ENCODE measurements at places on chromosomes 3 and 15. TPM values are rescaled to one million over a fixed set of nuclear protein-coding genes. Genes with fewer than 3 reads are reported as not detected.

DNA sequence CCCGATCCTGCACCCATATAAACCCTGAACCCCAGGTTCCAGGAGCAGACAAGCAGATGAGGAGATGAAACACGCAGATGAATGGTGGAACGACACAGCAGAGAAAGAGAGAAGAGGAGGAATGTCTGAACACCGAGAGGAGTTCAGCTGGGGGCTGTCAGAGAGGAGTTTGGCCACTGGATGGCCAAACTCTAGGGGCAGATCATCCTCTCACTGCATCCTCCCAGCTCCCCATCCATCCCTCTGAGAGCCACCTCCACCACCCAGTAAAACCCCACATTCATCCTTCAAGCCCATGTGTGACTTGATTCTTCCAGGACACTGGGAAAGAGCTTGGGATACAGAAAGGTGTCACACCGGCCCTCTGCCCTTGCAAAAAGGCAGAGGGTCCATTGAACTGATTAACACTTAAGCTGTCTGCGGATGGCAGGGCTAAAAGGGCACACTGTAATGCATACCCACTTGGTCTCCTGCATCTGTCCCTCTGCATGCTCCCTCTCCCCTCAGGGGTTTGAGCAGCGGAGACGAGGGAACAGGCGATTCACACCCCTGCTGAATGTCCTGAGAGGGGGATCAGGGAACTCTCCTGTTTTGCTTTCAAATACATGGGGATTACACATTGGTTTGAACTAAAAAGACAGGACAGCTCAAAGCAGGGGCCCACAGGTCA, 53.8 kb downstream of the TMED3 start:
- DNase-seq: no peak

DNA sequence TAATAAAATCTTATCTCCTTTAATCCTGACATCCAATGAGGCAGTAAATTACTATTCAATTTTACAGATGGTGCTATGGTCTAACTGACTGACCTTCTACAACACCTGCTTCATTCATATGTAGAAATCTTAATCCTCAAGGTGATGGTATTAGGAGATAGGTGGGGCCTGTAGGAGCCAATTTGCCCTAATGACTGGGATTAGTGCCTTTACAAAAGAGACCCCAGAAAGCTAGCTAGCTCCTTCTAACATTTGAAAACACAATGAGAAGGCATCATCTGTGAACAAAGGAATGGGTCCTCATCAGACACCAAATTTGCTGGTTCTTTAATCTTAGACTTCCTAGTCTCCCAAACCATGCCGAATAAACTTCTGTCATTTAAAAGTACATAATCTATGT, 137.4 kb upstream of the UBP1 start:
- DNase-seq: no peak

- DNase-seq: no peak
These were observed 10.7 kb downstream of the TRAIP start for GRCh38 chr3:49845694-49846093.

Gene TM4SF18
- polyA plus RNA-seq: 11.7 TPM

DNA sequence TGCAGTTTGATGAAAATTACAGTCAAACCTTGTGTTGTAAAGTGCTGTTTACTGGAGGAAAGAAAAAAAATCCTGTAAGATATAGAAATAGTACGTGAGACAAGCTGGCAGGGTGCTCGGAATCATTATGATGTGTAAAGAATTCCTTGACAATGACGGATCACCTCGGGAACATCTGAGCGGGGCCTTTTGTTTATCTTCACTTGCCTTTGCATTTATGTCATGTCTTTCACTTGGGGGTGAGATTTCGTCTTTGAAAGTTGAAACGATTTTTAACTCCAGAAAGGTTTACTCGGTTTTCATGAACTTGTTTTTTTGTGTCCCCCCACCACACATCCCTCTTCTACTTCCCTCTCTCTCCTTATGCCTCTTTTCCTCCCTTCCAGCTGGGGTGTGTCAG, 128.3 kb upstream of the VEPH1 start:
- DNase-seq: no peak

DNA sequence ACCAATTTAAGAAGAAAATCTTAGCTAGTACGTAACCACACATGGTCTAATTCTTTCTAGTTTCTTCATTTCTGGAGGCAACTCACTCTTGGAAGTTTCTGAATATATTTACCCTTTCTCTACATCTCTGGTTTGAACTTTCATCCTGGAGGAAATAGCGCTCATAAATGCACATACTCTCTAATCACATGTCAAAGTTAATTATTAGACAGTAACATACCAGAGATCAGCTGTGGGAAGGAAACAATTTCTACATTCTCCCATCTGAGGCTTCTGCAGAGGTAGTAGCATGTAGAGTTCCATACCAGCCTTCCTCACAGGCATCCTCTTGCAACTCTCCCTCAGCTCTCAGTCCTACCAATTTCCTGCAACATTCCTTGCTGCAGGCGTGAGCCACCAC, 132.5 kb downstream of the RBPMS2 start:
- DNase-seq: no peak

Gene ISL2
- 0.19 TPM for polyA plus RNA-seq

DNA sequence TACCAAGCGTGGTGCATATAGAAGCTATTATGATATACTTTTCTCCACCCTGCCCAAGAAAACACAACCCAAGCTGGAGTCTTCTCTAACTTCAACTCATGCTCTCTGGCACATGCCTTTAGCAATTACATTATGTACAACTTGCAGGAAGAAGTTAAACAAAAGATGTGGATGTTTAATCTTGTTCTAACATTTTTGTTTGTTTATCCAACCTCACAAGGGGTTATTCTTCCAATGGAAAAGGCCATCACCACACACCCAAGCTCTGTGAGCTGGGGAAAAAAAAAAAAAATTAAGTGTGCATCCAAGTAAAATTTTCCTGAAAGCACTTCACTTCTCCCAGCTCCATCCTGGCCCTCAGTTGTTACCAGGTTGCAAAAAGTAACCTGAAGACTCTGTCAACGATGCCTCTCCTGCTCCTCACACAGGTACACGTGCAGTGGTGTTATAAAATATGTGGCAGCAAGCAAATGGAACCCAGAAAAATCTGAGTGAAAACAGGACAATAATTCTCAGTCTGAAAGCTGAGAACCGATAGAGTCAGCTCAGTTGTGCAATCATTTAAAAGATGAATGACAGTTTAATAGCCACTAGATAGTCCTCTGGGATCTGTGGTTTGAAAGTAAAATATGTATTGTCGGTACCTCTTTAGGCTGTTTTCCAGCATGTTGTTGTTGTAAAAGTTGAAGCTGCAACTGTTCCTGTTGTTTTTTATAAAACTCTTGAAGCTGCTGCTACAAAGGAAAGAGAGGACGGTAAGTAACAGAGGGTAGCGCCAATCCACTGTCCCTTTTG, 531.4 kb downstream of the FOXP1 start:
- no peak for DNase-seq

GRCh38 chr3:51813539-51813938, 34.5 kb upstream of the IQCF6 start:
- DNase-seq: no peak

Gene LMAN1L
- polyA plus RNA-seq: not detected

Gene CCDC80
- 91.9 TPM for polyA plus RNA-seq

- DNase-seq: no peak
These were observed 29.4 kb downstream of the RNU5B-1 start for GRCh38 chr15:65333856-65334255.

GRCh38 chr3:184227481-184227935, 1.9 kb upstream of the VWA5B2 start:
- DNase-seq: no peak

- DNase-seq: no peak
These were observed 52.4 kb downstream of the KCNMB2 start for GRCh38 chr3:178588628-178589027.

Gene STOML1
- polyA plus RNA-seq: 9.4 TPM

Gene CCDC13
- polyA plus RNA-seq: 1.7 TPM

DNA sequence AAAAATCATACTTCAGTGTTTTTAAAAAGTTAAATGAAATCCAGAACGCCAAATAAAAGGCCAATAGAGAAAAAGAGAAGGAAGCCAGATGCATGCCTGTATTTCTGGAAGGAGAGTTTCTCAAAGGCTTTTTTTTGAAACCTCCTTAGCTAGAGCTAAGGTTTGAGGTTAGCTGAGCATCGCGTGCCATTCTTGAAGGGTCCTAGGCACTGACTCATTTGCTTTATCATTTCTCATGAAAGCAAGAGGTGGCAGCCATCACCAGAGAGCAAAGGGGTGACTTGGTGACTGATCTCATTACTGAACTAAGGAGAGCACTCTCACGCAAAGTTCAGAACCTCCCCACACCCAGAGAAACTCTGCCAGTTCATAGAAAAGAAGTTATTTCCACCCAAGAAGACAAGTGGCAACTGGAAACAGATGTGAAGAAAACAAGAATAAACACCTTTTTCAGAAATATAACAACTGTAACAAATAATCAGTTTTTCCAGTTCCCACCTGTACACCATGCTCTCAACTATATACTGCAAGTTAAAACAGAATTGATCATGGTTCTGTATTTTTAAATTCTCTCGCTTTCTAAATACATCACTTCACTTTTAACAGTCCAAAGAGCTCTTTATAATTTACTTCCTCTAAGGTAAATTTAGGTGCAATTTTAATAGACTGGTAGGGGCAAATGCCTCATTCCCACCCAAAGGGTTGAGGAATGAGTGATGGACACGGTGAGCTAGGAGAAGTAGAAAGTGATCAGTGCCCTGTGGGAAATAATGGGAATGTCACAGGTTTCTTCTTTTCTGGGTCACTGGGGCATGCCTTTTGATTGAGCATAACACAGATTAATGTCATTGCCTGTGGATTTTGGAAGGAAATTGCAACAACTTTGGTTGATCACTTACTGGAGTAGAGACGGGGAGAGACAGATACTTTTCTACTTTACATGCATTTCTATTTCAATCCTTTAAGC, 24.7 kb downstream of the GPR15 start:
- DNase-seq: no peak

Gene CHRNA7
- 28.5 TPM for polyA plus RNA-seq

GRCh38 chr3:168548719-168549118, 453.0 kb upstream of the GOLIM4 start:
- no peak for DNase-seq

Data from right lung (tissue), 10 donors.